ENCODE measurements at places on chromosomes 4 and X.
A peak's percentile ranks its signal among the peaks of the same experiment; 100 is the strongest.

- no peak for DNase-seq
Measured at GRCh38 chrX:69163936-69164741, 1.1 kb downstream of the PJA1 start.

DNA sequence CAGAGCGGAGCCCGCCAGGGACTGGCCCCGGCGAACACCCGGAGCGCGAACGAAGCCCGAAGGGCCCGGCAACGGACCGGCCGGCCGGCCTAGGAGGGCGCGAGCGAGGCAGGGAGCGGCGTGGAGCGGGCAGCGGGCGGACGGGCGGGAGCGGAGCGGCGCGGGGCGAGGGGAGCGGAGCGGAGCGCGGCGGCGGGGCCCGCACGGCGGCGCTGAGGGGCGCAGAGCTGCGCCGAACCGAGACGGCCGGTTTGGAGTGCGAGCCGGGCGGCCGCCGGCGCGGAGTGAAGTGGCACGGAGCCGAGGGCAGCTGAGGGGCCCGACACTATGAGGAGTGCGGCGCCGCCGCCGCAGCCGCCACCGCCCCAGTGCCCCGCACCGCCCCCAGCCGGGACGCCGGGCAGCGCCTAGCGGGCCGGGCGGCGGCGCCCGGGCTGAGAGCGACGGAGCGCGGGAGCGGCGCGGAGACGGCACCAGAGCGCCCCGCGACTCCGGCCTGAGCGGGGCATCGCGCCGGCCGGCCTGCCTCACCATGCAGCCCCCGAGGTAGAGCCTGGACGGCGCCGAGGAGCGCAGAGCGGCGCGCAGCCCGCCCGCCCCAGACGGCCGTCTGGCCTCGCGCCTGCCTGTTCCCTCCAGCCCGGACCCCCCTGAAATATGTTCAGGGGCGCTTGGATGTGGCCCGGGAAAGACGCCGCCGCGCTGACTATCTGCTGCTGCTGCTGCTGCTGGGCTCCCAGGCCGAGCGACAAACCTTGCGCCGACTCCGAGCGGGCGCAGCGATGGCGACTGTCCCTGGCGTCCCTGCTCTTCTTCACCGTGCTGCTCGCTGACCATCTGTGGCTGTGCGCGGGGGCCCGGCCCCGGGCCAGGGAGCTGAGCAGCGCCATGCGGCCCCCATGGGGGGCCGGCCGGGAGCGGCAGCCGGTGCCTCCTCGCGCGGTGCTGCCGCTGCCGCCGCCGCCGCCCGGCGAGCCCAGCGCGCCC lies 793 bp downstream of the NALF2 start:
- DNase-seq: no peak

DNA sequence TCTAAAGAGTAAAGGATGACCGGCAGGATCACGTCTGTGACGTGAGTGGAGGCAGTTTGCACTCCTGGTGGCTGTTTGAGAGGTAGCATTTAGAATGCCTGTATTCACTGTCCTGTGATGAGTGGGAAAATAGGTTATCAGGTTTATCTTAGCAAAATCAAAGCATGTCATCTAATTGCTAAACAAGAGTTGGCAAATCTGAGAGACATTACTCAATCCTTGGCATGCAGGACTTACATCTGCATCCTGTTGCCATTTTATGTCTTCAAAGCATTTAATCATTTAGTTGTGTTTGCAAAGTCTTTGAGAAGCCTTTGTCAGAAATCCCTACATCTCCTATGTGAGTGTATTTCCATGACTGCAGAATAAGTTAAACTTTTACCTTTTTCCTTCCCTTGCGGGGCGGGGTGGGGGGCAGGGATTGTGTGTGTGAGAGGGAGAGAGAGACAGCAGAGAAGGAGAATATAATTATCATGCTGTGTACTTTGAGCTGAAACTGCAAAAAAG lies 41.4 kb upstream of the MSANTD1 start:
- DNase-seq: no peak

GRCh38 chr4:36712013-36712412 lies 430.6 kb downstream of the DTHD1 start:
- no peak for DNase-seq

- no peak for DNase-seq
Measured at GRCh38 chr4:65069177-65069576, 601.1 kb downstream of the EPHA5 start.

- no peak for DNase-seq
Measured at GRCh38 chr4:139625482-139625881, 40.1 kb upstream of the MGST2 start.

DNA sequence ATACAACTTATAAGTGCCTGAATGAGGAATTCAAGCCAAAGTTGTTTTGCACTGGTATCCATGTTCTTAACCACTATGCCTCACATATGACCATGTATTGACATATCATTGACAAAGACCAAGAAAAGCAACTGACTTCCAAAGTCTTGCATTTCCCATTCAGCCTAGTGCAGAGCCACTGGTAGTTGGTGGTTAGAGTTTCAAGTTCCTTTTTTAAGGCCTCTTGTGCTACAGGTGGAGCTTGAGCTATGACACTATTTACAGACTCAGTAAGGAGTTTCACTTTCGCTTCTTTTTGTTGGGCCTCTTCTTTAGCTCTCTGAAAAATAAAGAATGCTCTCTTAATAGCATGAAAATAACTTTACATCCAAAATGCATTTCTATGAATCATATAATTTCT lies 763.0 kb downstream of the DMD start:
- peak; percentile 49 for DNase-seq

DNA sequence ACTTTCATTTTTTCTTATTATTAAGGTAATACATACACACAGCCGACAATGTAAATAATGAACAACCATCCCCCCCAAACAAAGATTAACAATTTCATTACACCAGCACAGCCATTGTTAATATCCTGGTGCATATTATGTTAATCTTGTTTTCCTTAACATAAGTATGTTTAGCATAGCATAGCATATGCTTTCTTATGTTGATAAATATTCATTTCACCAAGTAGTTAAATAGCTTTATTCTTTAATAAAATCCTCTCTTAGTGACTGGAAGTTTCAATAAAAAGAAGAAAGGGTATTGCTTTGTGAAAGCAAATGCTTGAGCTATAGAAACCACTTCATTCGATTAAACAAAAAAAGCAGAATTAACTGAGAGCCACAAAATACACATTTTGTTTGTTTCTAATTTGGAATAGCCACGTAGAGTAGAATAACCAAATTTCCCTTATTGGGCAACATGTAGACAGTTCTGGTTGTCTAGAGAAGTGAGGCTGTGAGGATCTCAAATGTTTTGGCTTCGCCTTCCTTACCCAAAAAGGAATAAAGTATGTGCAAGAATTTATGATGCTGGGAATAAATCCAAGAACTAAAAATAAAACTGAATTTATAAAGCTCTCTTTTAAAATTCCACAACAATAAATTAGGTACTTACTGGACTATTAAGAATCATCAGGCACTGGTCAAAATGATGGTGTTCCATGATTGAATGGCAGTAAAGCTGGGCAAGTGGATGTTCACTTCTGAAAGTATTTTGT lies 118.0 kb downstream of the PDE5A start:
- no peak for DNase-seq

DNA sequence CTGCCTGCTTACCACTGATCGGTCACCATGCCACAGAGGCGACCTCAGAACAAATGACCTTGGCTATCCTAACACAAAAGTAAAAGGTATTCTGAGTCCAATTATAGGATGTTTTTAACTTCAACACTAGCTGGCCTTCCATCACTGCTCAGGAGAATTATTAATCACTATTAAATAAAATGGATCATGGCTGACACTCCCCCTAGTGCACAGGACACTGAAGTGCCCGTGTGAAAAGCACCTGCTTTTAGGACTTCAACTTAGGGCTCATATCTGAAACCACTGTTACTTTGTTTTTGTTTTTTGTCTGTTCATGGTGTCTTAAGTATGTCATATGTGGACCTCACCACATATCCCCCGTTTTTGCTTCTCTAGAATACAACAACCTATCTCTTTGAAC lies 33.9 kb downstream of the STX18 start:
- DNase-seq: peak; percentile 11

DNA sequence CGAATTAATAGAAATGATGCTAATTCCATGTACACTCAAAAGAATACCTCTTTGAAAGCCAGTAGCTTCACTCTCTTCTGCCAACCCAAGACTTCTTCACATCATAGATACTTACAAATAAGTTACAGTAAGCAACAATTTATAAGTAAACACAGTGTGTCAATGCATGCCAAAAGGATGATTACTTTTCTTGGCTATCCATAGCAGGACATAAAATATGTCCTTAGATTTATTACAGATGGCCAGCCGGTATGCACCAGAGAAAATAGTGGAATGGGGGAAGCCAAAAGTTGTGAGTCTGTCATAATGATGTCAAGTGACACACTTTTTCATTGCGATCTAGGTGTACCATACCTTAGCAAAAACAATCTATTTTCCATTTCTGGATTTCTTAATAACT lies 631 bp upstream of the BMX start:
- DNase-seq: no peak

- no peak for DNase-seq
Measured at GRCh38 chr4:155738548-155738947, 20.3 kb upstream of the GUCY1B1 start.

DNA sequence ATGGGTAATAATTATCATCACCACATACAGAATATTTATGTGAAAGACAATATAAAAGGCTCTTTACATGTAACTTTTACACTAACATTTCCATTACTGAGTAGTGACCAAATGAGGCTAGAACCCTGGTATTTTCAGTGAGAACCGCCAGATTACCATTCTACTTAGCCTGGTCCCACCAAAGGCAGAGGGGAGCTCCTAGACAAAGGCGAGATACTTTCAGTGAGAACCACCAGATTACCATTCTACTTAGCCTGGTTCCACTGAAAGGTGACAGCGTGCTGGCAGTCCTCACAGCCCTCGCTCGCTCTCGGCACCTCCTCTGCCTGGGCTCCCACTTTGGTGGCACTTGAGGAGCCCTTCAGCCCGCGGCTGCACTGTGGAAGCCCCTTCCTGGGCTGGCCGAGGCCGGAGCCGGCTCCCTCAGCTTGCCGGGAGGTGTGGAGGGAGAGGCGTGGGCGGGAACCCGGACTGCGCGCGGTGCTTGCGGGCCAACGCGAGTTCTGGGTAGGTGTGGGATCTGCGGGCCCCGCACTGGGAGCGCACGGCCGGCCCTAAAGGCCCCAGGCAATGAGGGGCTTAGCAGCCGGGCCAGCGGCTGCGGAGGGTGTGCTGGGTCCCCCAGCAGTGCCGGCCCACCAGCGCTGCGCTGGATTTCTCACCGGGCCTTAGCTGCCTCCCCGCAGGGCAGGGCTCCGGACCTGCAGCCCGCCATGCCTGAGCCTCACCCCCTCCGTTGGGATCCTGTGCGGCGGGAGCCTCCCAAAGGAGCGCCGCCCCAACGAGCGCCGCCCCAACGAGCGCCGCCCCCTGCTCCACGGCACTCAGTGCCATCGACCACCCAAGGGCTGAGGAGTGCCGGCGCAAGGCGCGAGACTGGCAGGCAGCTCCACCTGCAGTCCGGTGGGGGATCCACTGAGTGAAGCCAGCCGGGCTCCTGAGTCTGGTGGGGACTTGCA lies 1276.1 kb downstream of the PCDH7 start:
- DNase-seq: no peak

DNA sequence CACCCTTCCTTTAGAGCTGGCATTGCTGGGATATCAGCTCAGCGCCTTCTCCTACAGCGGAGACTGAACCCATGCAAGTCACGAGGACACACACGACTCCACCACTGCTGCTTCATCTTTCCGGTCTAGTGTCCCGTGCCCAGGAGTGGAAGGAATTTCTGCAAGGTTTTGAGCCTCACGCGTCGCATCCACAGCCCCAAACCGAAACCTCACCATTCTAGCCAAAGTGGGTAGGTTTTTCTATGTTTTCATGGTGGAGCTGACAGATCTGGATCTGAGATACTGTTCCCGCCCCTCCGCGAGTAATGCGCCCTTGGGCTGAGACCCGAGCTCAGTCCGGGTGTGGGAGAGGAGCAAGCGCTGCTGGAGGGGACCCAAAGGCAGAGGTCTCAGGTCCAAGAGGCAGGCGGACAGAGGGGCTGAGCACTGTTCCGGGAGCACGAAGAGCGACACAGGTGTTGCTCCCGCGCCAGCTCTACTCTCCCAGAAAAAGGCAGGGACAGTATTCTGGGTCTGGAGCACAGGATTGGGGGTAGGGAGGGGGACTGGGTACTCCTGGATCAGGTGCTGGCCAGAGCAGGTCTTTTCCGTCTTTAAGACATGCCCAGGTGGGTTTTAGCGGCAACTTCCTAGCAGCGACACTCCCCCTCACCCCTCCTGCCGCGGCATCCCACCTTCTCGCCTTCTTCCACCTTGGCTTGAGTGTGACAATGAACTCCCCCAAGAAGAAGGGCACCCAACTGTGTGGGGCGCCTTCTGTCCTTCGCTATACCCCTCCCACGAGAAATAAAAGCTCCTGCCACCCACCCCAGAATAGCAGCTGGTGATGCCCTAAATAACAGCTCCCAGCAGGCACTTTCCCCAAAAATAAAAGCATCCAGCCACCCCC lies 1.8 kb downstream of the EPHA5 start:
- DNase-seq: no peak

GRCh38 chr4:306551-306961 lies 1.3 kb upstream of the ZNF732 start:
- no peak for DNase-seq

DNA sequence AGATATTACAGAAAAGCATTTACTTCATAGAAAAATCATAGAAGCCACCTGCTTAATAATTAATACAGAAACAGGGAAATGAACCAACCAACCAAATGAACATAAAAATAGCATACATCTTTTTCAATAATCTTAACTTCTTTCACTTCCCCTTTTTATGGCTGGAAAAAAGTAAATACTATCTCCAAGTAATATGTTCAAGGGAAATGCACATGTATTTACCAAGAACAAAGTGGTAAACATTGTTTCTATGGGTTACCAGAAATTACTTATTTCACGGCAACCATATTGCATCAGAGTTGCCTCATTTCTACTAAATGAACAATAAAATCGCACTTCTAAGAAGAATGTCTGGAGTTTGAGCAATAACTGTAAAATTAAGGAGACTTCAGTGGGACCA lies 321.3 kb downstream of the TMA16 start:
- peak; percentile 2 for DNase-seq

DNA sequence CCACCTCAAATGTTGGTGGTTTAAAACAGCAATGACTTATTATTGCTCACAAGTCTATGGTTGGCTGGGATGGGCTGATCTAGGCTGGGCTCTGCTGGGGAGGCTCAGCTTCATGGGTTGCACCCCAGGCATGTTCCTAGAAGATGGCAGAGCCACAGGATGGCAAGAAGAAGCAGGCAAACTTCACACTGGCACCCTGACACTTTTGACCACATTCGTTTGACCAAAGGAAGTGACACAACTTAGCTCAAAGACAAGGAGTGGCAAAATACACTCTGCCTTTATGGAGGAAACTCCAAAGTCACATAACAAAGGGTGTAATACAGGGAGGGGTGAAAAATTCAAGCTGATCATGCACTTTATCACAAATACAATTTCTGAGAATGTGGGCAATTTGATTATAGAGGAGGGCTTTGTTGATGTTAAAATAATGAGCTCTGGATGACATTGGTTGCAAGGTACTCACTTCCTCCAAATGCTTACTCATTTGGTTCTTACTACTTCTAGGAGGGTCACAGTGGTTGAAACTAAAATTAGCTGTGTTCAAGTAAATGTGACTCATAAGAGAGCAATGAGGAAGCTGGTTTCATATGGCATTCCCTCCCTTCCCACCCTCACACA lies 249.2 kb upstream of the RPS6KA3 start:
- DNase-seq: peak; percentile 76

All from Kasumi-1 (cell line).